Airway epithelial cell (primary cell): ENCODE measurements at places on chromosomes 12 and 14. TPM values are rescaled to one million over a fixed set of nuclear protein-coding genes. Genes with fewer than 3 reads are reported as not detected.

MSRB3 gene
- 0.93 and 2.1 TPM in 2 replicates for total RNA-seq

KRT77 gene
- total RNA-seq: 0.09 and 0.21 TPM in 2 replicates

DNAJC22 gene
- total RNA-seq: 0.35 and 0.84 TPM in 2 replicates

PPP1R36 gene
- 0.14 TPM in 1 of 2 replicates, not detected in the other for total RNA-seq

JAG2 gene
- 69.5 and 89.4 TPM in 2 replicates for total RNA-seq

ASCL1 gene
- not detected in 2 replicates for total RNA-seq

ABCC9 gene
- total RNA-seq: 0.05 and 0.35 TPM in 2 replicates
